ENCODE measurements at places on chromosomes 13 and 19.

- no peak for DNase-seq
These were observed 35.4 kb downstream of the GSX1 start for GRCh38 chr13:27827646-27828045.

DNA sequence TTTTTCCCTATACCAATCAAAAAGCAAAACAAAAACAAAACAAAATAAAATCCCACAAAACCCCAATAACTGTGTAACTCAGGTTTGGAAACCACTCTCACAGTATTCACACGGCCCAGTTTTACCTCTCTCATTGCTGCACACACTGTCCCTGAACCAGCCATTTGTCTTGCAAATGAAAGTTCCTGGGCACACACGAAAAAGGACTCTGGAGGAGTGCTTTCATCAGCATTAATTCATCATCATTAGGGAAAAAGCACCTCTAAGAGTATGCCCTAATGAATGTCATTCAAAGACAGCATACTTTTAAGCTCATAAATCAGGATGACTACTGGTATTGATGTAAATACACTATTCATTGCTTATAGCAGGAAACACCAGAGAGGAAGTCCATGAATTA lies 306.3 kb downstream of the DNAJC15 start:
- no peak for DNase-seq

DNA sequence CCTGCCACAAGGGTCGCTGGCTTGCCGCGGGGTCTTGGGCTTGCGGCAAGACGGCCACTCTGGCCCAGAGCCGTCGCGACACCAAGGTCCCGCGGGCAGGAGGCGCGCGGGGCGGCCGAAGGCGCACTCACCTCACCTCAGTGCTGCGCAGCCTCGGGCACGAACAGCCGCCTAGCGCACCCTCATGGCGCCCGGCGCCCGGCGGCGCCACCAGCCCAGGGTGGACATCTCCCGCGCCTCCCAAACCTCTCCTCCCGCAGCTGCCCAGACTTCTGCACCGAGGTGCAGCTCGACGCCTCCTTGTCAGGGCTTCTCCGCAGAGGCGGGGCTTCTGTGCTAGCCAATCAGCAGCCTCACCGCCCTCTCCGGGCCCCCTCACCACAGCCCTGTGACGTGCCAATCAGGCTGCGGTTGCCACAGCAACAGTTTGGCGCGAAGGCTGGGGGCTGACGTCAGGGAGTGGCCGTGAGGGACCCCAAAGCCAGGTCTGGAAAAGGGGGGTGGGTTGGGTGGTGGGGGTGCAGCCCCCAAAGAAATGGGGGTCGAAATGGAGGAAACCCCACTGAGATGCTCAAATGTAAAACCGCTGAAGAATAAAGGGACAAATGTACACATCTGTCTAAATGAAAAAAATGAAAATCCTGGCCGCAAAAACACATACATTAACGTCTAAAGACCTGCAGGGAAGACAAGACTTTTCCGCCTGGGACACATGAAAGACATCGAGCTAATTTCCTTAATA lies at the start of the genes PEG3 and ZIM2:
TSS of gene PEG3 (minus strand) at position 276 of the 742 bp plus-strand sequence. CDS start 16,071 bp downstream, outside the sequence.
TSS of gene ZIM2 (minus strand) at position 276 of the 742 bp plus-strand sequence. CDS start 16,449 bp downstream, outside the sequence.
- DNase-seq: no peak

GRCh38 chr19:14533450-14533849 lies 4.1 kb downstream of the TECR start:
- no peak for DNase-seq

- no peak for DNase-seq
These were observed 7.3 kb downstream of the OPA3 start for GRCh38 chr19:45577111-45577905.

- DNase-seq: peak; percentile 29
These were observed 442 bp upstream of the FGF14 start for GRCh38 chr13:102402290-102402689.

DNA sequence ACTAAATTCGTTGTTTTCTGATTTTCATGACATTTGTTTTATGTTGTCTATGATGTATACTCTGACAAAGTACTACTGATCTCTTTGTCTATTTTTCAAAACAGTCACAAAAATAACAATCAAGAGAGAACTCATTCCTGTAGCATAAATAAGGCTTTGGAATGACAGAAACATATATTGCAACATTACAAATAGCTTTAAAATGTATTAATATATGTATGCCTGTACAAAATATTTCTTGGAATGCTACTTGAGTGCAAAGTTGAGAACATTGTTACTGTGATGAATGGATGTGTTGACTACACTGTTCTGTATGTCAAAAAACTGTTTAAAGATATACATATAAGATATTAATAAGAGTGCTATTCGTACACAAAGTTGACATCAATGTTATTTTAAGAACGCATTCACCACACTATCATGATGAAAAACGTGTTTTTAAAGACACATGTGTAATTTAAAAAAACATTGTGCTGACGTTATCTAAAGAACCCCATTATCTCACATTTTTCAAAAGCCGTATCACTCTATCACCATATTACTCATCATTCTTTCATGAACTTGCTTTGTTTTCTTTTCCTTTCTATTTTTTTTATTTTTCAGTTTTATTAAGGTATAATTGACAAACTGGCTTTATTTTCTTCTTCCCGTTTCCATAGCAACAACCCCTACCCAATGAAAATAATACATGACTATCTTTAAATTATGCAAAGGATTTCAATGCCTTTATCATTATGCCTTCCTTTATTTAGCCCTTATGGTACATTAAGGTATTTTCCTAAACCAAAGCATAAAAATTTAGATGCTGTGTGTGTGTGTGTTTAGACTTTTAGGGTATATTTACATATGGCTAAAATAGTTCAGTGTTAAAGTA lies 918.8 kb downstream of the SLITRK1 start:
- no peak for DNase-seq

DNA sequence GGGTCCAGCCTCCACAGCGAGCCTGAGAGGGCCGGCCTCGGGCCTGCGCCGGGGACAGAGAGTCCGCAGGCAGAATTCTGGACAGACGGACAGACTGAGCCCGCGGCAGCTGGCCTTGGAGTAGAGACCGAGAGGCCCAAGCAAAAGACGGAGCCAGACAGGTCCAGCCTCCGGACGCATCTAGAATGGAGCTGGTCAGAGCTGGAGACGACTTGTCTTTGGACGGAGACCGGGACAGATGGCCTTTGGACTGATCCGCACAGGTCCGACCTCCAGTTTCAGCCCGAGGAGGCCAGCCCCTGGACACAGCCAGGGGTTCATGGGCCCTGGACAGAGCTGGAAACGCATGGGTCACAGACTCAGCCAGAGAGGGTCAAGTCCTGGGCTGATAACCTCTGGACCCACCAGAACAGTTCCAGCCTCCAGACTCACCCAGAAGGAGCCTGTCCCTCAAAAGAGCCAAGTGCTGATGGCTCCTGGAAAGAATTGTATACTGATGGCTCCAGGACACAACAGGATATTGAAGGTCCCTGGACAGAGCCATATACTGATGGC lies 490 bp downstream of the ITPKC start:
- DNase-seq: no peak

GRCh38 chr19:34598217-34599155 lies 78.5 kb downstream of the SCGB2B2 start:
- no peak for DNase-seq

DNA sequence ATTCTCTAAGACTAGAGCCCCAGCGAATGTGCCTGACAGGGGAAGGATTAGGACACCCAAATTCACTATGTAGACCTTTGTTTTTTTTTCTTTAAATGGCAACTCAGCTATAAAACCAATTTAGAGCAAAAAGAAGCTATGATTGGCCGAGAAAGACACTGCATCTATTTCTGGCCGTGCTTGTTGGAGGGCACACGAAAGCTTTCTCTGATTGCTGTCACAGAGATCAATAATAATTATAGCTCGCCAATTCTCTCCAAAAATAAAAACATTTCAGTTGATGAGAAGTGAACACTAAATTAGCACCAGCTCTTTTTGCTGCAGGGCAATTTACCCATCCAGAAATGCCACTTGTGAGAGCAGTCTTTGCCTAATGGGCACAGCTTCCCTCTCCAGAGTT lies 31.2 kb downstream of the CBY2 start:
- no peak for DNase-seq

DNA sequence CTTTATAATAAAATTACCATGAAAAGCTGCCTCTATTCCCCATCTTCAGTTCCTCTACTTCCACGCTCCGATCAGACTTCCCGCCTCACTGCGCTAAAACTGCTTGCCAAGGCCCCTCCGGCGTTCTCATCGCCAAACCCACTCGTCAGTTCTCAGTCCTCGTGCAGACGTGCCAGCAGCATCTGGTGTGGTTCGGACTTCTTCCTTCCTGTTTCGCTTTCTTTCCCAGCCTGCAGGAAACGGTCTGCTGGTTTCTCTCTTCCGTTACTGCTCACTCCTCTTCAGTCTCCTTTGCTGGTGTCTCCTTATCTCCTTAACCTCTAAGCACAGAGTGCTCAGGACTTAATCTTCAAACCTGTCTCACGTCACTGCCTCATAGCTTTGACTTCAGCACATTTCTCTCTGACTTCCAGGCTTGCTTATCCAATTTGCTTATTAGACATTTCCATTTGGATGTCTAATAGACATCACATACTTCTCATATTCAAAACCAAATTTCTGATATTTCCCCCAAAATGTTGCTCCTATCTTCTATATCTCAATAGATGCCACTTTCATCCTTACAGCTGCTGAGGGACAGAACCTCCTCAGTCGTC lies 40.3 kb downstream of the RCBTB2 start:
- DNase-seq: peak; percentile 66

- DNase-seq: no peak
These were observed 46.8 kb upstream of the ZNF726 start for GRCh38 chr19:23867895-23868294.

DNA sequence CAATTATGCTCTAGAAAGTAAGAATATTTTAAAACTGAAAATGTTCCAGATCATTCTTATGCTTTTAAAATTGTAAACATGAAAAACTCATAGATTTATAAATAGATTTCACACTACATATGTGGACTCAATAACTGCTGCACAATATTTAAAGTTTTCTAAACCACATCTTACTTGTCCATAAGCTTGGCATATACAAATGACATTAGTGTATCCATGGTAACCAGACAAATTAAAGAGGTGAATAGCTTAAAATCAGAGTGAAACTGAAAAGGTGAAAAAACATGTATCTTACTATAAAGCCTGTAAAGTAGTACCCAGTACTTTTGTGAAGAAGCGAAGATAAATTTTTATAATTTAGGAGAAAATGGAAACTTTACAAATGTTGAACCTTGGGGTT lies 151.2 kb upstream of the MYO16 start:
- no peak for DNase-seq

- no peak for DNase-seq
These were observed 2.5 kb downstream of the COX6B2 start for GRCh38 chr19:55352040-55352439.

DNA sequence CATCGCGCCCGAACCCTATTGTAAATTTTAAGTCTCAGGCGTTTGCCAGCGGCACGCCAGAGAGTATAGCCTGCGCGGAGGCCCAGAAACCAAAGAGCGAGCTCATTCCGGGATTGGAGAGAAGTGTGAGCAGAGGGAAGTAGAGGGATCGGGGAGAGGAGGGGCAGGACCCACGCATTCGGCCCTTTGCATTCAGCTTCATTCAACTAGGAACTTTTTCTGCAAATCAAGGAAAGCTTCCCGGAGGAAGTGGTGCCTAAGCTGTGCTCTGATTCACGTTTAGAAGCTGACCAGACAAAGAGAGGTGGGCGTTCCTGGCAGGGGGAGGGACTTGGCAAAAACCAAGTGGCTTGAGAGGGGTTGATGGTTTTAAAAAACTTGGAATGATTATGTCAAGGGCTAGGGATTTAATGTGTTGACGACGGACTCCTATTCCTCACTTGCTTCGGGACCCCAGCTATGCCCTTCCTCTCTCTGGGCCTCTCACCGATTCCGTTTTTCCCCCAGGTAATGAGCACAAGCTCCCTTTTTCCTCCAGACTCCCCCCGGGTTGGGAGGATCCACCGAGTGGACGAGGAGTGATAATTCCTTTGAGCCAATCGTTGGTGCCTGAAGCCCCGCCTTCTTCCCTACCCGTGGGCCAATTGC lies 811 bp upstream of the PRMT1 start:
- peak; percentile 75 for DNase-seq

DNA sequence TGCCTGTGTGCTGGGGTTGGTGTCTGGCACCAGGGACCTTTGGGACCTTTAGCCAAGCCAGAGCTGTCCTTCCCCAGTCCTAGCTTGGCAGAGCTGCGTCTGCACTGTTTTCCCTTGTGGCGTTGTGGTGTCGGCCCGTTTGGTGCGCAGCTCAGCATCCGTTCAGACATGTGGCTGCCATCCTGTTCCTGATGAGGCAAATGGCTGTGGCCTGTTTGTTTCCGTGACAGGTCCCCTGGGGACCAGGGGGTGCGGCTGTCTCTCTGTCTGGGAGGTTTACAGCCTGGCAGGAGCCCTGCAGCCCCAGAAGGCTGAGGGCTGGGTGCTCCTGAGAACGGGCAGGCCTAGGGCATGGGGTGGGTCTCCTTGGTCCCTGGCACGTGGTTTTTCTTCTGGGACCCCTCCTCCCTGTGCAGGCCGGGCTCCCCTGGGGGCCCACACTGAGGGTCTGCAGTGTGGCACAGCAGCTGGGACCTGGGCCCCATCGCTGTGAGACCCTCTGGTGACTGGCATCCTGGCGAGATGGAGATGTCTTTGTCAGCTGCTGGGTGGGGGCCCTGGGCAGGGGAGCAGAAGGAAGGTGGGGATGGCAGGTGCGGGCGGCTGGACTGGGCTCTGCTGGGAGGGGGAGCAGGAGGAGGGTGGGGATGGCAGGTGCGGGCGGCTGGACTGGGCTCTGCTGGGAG lies 4.0 kb downstream of the SPPL2B start:
- DNase-seq: no peak

DNA sequence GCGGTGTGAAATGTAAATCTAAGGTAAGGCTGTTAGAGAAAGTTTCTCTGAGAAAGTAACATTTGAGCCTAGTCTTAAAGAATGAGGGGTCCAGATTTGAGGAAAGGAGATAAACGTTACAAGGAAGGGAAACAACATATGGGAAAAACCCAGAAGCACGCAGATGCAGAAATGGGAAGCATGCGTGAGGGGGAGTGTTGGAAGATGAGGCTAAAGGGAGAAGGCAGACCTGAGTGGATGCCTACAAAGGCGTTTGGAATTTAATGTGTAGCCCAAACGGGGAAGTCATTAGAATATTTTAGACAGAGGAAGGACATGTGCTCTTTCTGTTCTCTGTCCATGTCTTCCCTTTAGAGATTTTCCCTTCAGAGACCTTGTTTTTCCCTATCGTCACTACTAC lies 61.0 kb downstream of the TPT1 start:
- no peak for DNase-seq

DNA sequence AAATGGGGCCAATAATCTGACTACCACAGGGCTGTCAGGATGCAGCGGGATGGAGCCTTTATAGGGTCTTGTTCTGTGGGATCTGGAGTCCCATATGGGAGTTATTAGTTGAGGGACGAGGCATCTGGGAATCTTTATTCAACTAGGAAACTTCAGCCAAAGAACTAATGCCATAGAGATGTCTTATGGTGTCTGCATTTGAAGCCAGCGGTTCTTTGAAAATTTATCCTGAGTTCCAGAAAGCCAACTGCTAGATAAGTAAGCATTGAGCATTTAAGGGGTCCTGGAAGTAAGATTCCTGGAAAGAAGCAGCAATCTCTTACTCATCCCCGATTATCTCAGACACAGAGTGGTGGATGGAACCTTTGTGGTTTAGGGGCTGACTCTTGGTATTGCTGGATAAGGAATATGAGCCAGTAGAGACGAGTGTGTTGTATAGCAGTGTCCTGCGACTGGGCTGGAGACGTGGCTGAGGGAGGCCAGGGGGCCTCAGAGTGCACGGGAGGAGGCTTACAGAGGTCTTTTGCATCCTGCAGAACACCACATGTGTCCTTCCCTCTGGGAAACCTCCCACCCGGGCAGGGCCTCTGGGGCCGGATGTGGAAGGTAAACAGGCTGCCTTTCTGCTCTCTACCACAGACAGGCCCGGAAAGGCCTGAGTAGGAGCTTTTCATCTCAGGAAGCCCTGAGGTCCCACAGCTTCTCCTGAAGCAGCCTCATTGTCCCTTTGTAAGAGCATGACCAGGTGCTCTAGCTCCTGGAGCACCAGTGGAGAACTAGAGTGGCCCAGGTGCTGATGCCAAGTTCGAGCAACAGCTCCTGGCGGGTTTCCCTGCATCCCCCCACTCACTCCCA lies 28.8 kb downstream of the ACTN4 start:
- DNase-seq: no peak

All from stimulated activated CD4-positive, alpha-beta T cell treated with anti-CD3 and anti-CD28 coated beads, Interleukin-4, amount 100 ng/mL, for 24 hours (primary cell).